ENCODE measurements at places on chromosomes 16 and 17.

GRCh38 chr16:17471719-17472461, 1.1 kb upstream of the XYLT1 start:
- peak; percentile 64 for DNase-seq

DNA sequence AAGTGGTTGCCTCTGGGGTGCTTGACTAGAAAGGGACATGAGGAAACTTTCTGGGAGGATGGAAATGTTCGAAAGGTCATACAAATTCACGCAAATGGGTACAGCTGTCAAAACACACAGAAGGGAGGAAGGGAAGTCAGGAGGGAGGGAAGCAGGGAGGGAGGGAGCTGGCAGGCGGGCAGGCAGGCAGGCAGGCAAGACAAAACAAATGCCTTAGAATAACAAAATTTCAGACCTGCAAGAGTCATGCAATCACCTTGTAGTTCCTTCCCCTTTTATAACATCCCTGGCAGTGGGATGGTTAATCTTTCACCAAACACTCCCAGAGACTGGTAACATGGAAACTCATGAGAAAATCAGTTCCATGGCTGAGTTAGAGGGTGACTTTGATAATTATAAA, 189.2 kb downstream of the STX8 start:
- DNase-seq = no peak

GRCh38 chr16:52456368-52456767, 90.6 kb downstream of the TOX3 start:
- DNase-seq = no peak

- DNase-seq = peak; percentile 97
Measured at GRCh38 chr16:85573696-85574641, 39.2 kb upstream of the GSE1 start.

DNA sequence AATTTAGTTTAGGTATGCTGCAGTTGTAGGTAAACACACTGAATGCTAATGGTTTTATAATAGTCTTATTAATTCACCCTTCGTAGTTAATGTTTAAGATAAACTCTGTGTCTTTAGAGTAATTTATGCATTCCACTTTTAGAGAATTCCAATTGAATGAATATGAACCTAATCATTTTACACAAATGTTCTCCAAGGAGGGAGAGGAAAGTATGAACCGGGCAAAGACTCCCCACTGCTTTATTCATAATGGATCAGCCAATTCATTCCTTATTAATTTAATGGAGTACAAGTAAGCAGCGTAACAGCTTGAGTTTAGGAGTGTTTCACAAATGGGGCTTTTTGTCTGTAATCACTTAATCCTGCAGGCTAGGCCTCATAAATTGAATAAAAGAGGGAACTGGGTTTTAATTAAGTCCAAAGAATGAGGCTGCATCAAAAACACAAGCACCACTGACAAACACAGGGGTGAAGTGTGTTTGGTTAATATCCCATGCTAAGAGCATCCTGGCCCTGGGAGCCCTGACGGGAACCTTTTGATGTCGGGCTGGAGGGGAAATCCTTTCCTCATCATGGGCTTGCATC, 375.7 kb upstream of the DYNLRB2 start:
- no peak for DNase-seq

DNA sequence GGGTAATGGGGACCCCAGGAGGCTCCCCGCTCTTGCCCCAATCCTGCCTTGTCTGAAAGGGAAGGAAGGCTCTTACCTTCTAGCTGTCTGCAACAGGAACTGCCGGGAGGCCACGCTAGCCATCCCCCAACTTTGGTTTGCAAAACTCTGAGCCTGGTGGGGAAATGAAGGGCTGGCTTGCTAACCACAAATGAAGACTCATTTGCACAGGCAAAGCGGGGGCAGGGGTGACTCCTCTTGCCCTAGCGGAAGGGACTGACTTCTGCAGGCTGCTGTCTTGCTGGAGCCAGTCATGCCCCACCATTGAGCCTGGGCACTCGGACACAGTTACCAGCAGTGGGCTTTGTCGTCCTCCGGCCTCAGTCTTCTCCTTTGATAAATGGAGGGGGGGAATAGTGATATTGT, 52.6 kb downstream of the PLCG2 start:
- DNase-seq = peak; percentile 17

DNA sequence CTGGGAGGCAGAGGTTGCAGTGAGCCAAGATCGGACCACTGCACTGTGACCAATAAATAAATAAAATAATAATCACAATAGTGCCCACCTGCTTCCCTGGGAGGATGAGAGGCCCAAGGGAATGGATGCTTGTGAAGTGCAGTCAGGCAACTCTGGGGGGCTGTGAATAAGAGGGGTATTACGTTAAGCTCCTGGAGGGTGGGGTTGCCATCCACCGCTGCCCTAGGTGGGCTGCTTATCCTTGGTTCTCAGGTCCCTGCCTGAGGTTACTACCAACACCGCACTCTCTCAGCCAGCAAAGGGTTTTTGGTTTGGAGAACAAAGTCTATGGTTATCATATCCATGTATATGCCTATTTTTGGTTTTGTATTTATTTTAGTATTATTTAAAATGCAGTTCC, 48.6 kb upstream of the CBFA2T3 start:
- DNase-seq = no peak

DNA sequence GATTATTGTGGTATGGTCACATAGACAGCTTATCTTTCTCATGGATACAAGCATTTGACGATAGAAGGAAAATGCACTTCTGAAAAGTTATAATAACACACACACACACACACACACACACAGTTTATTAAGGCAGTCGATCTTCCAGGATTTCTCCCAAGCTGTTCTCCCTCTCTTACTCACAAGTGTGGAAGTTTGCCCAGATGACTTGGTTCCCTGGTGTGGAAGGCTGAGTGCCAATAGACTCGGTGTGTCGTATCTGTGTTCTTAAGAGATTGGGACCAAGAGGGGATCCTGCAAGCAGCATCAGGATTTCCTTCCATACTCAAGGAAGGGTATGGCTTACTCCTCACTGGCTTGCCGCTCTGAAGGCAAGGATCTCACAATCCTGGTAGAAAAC, 279.6 kb downstream of the HS3ST3B1 start:
- peak; percentile 32 for DNase-seq

GRCh38 chr16:84505249-84506187, 1.1 kb upstream of the MEAK7 start:
- no peak for DNase-seq

GRCh38 chr17:17112628-17113200, 70.5 kb downstream of the MPRIP start:
- no peak for DNase-seq

GRCh38 chr17:18166894-18167293, 16.7 kb upstream of the ALKBH5 start:
- no peak for DNase-seq

DNA sequence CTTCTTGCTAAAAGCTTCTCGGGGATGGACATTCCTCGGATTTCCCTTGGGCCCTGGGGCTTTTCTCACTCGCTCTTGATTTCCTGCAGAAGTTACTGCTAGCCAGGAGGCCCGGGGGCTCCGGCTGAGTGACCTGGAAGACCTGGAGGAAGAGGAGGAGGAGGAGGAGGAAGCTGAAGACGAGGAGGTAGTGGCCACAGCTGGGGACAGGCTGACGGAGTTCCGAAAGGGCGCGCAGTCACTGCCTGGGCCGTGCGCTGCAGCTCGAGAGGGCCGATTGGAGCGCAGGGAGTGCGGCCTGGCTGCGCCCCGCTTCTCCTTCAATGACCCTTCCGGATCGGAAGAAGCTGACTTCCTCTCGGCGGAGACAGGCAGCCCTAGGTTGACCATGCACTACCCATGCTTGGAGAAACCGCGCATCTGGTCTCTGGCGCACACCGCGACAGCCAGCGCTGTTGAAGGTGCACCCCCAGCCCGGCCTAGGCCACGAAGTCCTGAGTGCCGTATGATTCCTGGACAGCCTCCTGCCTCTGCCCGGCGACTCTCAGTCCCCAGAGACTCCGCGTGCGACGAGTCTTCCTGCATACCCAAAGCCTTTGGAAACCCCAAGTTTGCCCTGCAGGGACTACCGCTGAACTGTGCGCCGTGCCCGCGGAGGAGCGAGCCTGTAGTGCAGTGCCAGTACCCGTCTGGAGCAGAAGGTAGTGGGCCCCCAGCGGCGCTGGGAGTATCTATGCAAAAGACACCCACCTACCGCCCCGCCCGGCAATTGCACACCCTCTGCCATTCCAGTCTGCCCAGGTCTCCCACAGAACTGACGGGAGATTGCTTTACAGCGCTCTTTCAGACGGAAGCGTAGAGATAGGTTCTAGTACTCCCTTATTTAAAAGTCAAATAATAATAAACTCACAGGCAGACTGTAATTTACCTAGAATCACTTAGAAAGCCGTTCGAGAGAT, 4.9 kb downstream of the IRX6 start:
- no peak for DNase-seq

DNA sequence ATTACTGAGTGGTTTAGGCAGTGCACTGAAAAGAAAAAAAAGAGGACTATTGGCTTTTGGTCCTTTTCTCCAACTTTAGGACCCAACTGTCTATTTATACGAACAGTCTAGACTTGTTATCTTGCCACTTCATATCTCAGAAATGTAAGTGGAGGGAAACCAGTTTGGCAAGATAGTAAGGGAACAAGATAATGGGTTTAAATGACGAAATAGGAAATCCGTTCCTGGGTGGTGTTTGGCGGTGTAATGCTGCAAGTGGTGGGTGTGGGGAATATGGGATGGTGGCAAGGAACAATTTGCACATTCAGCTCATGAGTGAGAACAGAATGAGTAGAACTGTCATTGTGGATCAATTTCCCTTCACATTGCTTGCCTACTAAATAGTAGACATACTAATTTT, 44.7 kb downstream of the GRB7 start:
- peak; percentile 80 for DNase-seq

GRCh38 chr16:57559072-57559790, 16.8 kb downstream of the ADGRG5 start:
- DNase-seq = no peak

GRCh38 chr16:67252609-67253497, 4.1 kb downstream of the SLC9A5 start:
- DNase-seq = no peak

DNA sequence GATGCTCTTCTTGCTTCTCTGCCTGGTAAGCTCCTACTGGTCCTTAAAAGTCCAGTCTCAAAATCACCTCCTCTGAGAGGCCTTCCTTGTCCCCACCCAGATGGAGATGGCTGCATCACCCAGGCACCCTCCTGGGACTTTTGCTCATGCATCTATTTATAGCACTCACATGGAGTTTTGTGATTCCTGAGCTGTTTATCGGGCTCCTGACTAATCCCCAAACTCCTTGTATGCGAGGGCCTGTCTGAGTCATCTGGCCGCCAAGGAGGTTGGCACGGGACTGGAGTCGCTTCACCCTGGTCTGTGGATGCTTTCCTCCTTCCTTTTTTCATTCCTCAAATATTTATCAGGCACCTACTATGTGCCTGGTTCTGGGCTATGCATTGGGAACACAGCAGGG, 2.3 kb upstream of the MAP2K3 start:
- peak; percentile 71 for DNase-seq

DNA sequence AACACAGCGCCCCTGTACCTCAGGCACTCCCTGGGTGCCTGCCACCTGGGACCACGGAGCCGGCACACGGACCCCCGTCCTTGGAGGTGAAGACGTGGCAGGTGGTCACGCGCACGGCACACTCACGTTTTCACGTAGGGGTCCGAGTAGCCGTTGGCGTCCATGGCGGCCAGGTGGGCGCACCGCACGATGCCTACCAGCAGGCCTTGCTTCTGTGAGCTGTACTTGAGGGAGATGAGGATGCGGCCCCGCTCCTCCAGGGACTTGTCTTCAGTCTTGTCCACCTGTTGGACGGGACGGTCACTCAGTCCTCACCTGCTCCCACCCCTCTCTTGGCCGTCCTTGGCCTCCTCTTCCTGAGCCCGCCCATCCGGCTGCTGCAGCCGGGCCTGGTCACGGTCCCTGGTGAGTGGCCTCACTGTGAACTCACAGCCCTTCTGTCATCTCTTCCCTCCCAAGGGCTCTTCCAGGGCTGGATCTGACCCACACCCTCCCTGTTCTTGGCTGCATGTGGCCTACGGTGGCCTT, 18.8 kb downstream of the SCGB1C2 start:
- no peak for DNase-seq

DNA sequence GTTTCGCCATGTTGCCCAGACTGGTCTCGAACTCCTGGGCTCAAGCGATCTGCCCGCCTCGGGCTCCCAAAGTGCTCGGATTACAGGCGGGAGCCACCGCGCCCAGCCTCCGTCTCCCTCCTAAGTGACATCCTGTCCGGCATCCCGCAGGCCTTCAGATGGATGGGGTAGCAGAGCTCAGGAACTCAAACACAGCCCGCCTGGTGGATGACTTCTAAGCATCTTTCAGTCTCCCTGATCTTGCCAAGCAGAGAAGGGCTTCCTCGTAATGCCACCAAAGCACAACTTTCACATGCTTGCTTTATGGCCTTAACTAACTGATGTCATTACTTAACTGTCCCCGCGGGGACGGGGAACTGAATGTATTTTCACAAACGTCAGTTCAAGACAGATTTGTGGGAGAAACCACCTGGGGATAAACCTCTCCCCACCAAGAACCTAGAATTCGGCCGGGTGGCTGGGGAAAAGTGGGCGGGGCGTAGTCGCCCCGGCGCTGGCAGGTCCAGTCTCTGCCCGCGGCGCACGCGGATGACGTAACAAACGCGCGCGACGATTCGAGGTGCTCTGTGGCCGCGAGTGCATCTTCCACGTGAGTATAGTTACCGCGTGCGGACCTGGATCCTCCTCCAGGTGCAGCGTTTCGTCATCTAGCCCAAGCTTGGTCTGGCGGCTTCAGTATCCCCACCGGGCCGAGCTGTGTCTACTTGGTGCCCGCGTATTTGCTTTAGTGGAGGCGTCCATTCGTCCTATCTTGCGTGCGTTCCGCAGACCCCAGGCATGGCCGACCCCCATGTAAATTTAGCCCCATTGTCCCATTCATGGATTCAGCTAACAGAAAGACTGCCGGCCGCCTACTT, at the start of gene PFAS:
Gene PFAS, plus strand, starts transcription at position 539 of the 857 bp plus-strand sequence. CDS start 4,649 bp downstream, outside the sequence.
- peak; percentile 95 for DNase-seq

DNA sequence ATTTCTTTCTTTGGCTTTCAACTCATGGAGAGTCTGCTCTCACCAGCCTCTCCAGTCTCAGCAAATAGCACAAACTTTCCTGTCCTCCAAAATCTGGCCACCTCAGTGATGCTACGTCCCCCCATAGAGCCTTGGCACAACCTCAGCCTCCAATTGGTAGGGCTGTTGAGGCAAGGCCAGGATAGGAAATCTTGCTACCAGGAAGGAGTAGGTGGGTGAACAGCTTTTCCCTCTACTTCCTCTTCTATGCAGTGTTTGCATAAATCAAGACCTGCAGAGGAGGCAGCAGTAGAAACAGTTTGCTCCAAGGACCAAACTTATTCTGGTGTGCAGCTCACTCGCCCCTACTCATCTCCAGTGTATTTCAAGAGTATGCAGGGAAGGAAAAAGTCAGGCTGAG, 701 bp upstream of the DPEP2 start:
- no peak for DNase-seq

DNA sequence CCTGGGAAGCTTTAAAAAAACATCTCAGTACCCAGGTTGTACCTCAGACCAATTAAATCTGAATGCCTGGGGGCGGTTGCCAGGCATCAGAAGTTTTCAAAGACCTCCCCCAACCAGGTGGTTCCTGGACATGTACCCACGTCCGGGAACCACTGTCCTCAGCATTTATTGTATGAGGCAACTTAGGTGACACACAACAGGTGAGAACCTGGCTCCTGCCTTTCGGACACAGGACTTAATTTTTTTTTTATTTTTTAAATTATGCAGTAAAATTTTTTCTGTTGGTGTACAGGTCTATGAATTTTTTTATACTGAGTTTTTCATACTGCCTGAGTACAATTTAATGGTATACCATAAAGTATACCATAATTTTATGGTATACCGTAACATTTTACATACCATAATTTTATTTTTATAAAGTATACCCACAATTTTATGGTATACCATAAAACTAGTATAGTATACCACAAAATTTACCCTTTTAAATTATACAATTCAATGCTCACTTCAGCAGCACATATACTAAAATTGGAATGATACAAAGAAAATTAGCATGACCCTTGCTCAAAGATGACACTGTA, 38.7 kb upstream of the DHX8 start:
- no peak for DNase-seq
